Skin of body (tissue), 3 donors: ENCODE measurements at places on chromosomes 16 and 17. TPM values are rescaled to one million over a fixed set of nuclear protein-coding genes. Genes with fewer than 3 reads are reported as not detected.

CMC2 gene
- 16.6 TPM for total RNA-seq

VAT1L gene
- total RNA-seq: 2.4 TPM

ABCA6 gene
- total RNA-seq: 46.1 TPM

IRX6 gene
- total RNA-seq: 3.1 TPM

GPR139 gene
- total RNA-seq: not detected

HOXB6 gene
- total RNA-seq: 2.9 TPM

CCL7 gene
- not detected for total RNA-seq

ARHGAP44 gene
- 5.7 TPM for total RNA-seq

KRTAP3-2 gene
- total RNA-seq: 2.3 TPM

IL21R gene
- 0.39 TPM for total RNA-seq
